ENCODE measurements at places on chromosomes 16 and 17. TPM values are rescaled to one million over a fixed set of nuclear protein-coding genes. Genes with fewer than 3 reads are reported as not detected.

The TMEM235 gene
- not detected for total RNA-seq

The RAI1 gene
- 9.9 TPM for total RNA-seq

The GEMIN4 gene
- 15.2 TPM for total RNA-seq

The AANAT gene
- 0.10 TPM for total RNA-seq

The TOP3A gene
- total RNA-seq: 25.7 TPM

The ZNF594 gene
- total RNA-seq: 5.4 TPM

The DVL2 gene
- 26.4 TPM for total RNA-seq

The ABR gene
- total RNA-seq: 69.1 TPM

DNA sequence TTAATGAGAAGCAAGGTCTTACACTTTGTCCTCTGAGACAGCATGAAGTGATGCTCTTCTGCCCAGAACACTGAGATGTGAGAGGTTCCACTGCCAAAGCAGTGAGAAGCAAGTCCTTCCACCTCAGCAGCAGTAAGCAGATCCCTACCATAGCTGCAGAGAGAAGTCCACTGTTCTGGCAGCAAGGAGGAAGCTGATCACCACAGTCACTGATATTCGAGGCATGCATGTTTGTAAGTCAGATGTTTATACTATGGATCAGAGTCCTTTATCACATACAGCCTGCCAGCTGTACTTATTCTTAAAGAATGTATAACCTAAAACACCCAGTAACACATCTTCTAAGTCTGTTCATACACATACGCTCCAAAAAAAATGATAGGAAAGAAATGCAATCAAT lies 18.2 kb upstream of the METTL2A start:
- no peak for DNase-seq

DNA sequence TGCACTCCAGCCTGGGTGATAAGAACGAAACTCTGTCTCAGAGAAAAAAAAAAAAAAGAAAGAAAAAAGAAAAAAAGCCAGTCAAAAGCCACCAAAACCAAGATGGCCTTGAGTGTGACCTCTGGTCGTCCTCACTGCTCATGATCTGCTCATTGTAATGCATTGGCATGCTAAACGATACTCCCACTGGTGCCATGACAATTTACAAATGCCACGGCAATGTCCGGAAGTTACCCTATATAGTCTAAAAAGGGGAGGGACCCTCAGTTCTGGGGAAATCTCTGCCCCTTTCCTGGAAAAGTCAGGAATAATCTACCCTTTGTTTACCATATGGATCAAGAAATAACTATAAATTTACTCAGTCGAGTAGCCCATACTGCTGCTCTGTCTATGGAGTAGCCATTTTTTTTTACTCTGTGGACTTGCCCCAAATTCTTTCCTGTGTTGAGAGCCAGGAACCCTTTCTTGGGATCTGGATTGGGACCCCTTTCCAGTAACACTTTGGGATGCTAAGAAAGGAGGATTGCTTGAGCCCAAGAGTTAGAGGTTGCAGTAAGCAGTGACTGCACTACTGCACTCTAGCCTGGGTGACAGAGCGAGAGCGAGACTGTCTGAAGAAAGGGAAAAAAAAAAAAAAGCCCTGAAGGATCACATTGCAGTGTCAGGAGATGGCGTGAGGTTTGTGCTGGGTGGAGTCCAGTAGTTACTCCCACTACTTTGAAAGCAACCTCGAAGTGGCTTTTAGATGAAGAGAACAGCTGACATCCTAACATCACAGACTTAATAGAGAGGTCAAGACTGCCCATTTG lies 3.7 kb upstream of the TMEM231 start:
- DNase-seq: peak; percentile 34

- DNase-seq: no peak
These were observed 21.7 kb downstream of the MSI2 start for GRCh38 chr17:57277923-57278604.

GRCh38 chr16:87493608-87494280 lies 920 bp upstream of the ZCCHC14 start:
- peak; percentile 53 for DNase-seq

DNA sequence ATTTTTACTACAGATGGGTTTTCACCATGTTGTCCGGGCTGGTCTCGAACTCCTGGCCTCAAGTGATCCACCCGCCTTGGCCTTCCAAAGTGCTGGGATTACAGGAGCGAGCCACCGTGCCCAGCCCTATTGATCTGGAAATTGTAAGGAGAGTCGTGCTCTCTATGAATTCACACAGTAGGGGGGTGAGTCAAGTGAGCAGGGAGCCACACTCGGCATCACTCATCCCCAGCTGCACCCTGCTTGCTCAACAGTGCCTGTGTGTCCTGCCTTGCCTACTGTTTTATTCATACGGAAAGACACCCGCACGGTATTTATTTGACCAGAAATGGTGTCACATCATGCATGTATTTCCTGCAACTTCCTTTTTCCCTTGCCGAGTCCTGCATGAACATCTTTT lies 157.2 kb upstream of the FOXF1 start:
- DNase-seq: no peak

- DNase-seq: peak; percentile 88
These were observed 11.8 kb downstream of the RFFL start for GRCh38 chr17:35051579-35052240.

- DNase-seq: no peak
These were observed 29.6 kb downstream of the HS3ST3B1 start for GRCh38 chr17:14330492-14330962.

DNA sequence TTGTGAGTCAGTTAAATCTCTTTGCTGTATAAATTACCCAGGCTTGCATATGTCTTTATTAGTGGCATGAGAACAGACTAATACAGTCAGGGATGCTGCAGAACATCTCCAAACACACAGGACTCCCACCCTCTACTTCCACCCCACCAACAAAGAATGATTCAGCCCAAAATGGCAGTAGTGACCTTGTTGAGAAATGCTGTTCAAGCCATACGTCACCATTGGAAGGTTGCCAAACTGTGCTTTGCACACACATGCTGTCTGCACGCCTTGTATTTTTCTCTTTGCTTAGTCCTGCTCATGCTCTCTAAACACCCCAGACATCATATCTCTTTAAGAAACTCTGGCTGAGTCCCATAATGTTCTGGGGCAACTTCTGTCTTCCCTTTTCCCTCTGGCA lies 589.6 kb downstream of the WWOX start:
- DNase-seq: no peak

- DNase-seq: no peak
These were observed 32.9 kb downstream of the PCTP start for GRCh38 chr17:55783684-55784245.

- DNase-seq: no peak
These were observed 296.8 kb downstream of the GRIN2A start for GRCh38 chr16:9885467-9885866.

DNA sequence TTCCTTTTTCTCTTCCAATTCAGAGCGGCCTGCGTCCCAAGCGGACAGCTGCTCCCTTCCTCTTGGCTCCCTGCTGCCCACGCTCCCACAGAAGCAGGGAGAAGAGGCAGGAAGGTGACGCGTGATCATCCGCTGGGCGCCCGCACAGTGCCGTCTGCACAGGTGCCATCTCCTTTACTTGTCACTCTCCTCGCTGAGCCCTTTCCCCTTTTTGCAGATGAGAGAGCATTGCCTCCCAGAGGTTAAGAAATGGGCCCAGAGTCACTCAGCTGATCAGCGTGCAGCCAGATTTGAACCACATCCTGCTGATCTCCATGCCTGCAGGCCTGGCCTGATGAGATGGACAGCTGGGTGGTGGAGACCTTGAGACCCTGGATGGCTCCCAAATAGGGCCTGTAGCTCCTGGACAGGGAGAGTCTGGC lies 299.8 kb downstream of the SEC14L1 start:
- DNase-seq: no peak

DNA sequence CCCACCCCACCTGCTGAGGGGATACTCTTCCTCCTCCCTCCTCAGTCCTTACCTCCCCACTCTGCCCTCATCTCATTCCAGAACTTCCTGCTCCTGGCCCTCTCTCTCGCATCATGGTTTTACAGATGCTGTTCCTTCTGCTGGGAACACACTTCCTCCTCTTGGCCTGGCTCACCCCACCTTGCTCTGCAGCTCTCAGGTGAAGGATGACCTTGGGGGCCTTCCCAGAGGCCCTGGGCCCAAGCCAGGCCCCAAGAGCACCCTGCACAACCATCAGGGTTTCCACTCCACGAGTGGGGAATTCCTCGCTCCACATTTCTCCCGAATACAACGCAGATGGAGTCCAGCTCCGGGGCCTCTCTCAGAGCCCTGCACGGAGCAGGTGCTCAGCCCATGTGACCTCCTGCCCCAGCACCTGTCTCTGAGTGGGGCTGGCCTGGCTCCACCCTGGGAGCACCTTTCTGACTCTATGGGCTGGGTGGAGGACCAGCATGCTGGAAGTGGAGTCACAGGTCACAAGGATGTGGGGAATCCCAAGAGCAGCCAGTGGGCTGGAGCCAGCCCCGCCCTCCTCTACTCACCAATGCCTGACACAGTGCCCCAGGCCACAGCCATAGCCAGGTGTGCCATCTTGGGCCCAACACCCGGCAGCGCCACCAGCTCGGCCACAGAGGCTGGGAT lies 4.5 kb downstream of the NTHL1 start:
- peak; percentile 16 for DNase-seq

- DNase-seq: no peak
These were observed 210.3 kb downstream of the NTN1 start for GRCh38 chr17:9231449-9232154.

GRCh38 chr17:49547566-49547965 lies 28.1 kb upstream of the NXPH3 start:
- no peak for DNase-seq

DNA sequence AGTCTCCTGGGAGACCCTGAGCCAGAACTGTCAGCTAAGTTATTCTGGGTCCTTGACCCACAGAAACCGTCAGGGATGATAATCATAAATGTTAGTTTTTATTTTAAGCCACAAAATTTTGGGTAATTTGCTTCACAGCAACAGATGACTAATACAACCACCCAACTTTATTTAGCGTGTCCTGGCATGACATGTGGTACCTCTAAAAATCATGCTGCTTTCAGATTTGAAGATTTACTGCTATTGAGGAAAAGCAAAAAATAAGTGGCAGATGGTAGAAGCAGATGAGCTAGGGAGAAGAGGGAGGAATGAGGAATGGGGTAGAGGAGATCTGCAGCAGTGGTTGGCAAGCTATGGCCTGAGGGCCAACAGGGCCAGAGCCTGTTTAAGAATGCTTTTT lies 90.4 kb downstream of the TMEM100 start:
- DNase-seq: no peak

DNA sequence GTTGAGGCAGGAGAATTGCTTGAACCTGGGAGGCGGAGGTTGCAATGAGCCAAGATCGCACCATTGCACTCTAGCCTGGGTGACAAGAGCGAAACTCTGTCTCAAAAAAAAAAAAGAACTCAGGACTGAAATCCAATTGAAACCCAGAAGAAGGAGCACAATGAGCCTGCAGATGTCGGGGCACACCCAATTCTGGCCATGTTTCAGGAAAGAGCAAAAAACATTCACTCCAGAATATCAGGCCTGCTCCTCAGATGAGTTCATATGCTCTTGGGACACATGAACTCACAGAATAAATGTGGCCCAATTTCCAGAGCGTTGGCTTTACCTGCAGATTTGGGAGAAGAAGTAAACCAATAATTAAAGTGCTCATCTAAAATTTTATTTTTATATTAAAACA lies 3.0 kb upstream of the CMTM2 start:
- DNase-seq: no peak

DNA sequence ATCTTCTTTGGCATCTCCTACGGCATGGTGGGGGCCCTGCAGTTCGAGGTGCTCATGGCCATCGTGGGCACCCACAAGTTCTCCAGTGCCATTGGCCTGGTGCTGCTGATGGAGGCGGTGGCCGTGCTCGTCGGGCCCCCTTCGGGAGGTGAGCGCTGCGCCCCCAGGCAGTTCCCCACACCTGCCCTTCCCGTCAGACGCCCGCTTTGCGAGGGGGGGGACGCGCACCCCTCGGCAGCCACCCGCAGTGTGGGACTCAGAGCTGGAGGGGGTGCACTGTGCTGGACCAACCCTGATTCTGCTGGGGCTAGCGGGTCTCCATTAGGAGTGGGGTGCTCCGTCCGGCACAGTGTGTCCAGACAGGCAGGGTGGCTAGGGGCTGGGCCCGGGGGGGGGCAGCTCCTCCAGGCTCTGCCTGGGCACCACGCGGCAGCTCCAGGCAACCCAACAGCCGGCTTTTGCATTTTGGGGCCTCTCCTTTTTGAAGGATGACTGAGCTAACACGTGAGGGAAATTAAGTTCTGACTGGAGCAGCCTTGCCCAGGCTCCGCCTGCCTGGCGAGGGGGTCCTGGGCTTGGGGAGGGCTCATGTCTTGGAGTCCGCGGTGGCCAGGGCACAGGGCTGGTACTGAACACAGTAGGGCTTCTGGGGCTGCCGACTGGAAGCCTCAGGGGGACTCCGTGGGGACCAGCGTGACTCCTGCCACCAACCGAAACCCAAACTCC lies 9.1 kb downstream of the SLC16A3 start:
- no peak for DNase-seq

DNA sequence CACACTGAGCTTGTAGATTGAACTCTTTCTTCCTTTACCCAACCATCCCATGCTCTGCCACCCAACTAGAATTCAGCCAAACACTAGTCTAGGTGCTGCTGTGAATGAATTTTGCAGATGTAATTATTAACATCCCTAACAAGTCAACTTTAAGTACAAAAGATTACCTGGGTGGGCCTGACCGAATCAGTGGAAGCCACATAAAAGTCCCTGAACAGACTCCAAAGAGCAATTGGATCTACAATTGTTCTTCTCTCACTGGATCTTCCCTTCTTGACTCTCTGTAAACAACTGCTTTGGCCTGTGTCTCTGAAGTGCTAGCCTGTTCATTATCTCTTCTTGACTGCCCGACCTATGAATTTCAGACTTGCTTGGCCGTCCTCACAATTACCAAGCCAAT lies 67.9 kb downstream of the PMP22 start:
- DNase-seq: no peak

GRCh38 chr17:73360961-73361761 lies 49.4 kb upstream of the CDC42EP4 start:
- no peak for DNase-seq

- DNase-seq: peak; percentile 88
These were observed 29.5 kb upstream of the CDH1 start for GRCh38 chr16:68707340-68708152.

DNA sequence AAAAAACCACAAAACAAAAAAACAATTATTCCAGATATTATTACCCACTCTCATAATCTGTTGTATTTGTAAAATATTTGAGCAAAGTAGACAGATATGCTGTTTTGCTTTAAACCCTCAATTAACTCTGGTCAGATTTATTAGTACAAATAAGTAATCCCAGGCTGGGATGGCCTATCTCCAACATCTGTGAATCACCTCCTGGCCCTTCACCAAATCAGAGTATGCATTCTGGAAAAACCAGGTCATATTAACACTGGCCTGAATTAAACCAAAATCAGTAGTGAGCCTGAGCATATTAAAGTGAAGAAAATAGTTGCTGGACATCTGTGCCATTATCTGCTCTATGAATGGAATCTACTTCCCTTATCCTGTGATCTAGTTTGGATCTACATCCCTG lies 41.0 kb downstream of the STAT3 start:
- DNase-seq: peak; percentile 76

GRCh38 chr16:79592186-79592585 lies 8.4 kb downstream of the MAF start:
- DNase-seq: no peak

DNA sequence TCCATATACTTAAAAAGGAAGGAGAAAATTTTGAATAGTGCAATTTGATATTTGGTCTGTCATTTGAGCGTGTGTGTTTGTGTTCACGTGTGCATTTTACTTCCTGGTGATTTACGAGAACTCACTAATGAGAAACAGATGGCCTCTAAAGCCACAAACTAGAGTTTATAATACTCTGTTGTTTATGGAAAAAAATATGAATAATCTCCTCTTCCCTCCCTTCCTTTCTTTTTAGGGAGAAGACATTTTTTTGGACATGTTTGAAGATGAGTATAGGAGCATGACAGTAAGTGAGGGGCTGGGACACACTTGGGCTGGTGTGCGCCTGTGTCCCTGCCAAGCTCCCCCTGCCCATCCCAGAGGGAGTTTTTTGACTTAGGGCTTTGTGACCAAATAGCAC lies 102.7 kb downstream of the CLEC16A start:
- no peak for DNase-seq

Data from renal cortical epithelial cell (primary cell).